ENCODE measurements at places on chromosomes 12 and 14. TPM values are rescaled to one million over a fixed set of nuclear protein-coding genes. Genes with fewer than 3 reads are reported as not detected.

Gene INSM2
- total RNA-seq: not detected

Gene C12orf54
- not detected for total RNA-seq

Gene TMEM119
- 24.2 TPM for total RNA-seq

Gene PELI2
- total RNA-seq: 0.72 TPM

Gene PLA2G1B
- not detected for total RNA-seq

DNA sequence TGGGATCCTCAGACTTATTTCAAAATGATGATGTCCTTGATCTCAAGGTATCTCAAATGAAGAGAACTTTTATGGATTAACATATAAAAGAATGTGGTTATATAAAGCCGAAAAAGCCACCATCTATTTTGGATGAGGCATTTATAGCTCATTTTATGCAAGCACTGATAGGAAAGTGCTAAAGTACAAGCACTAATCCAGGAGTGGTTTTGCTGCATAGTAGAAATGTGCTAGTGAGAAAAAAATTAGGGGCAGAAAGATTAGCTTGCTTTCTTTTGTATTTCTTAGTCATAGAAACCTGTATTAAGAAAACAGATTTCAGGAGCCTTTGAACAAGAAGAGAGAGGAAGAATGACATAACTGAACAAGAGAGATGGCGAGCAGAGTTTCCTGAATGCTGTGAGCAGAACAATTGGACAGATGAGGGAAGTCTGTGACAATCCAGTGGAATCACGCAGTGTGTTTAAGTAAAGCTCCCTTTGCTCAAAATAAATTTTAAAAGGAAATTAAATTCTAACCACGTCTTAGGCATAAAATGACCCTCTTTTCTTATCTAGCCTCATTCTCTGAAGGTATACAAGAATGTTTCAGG, 238.2 kb upstream of the NOVA1 start:
- no peak for DNase-seq

GRCh38 chr12:110543252-110543959, 39.7 kb downstream of the PPTC7 start:
- DNase-seq: no peak

- no peak for DNase-seq
These were observed 1226.5 kb downstream of the GALC start for GRCh38 chr14:86766469-86766868.

GRCh38 chr14:74720526-74720925, 7.6 kb downstream of the FCF1 start:
- peak; percentile 30 for DNase-seq

- no peak for DNase-seq
These were observed 30.8 kb upstream of the ZFP36L1 start for GRCh38 chr14:68823434-68824206.

All from MG63 (cell line).